ENCODE measurements at places on chromosomes 4 and X.

DNA sequence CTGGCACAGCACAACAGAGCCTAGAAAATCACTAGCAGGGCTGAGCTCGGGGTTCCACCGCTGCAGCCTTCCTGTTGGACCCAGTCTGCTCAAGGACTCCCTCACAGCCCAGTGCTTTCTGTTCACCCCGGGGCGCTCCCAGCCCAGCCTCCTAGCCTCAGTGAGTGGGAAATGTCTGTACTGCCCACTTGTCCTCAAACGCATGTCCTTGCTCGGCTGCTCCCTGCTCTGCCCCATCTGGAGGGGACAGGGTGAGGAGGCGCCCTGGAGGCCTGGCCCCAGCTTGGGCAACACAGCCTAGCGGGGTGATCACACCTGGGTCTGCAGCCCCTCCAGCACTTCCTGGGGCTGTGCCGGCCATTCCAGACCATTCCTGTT lies 11.9 kb upstream of the CCNQ start:
- DNase-seq = no peak

- no peak for DNase-seq
These were observed 405.2 kb upstream of the CNKSR2 start for GRCh38 chrX:20968996-20969395.

GRCh38 chr4:26260571-26260970 lies 60.2 kb upstream of the RBPJ start:
- DNase-seq = no peak

DNA sequence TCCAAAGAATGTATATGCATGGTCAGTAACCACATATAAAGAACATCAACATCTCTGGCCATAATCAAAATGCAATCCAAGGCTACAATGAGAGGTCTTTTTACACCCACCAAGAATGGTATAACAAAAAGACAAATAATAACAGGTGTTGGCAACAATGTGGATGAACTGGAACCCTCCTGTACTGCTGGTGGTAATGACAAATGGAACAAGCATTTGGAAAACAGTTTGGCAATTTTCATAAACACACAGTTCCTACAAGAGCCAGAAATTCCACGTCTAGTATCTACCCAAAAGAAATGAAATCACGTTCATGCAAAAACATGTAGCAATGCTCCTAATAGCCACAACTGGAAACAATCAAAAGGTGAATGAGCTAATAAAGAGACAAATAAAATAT lies 11.7 kb downstream of the UGT2B4 start:
- DNase-seq = no peak

- DNase-seq = no peak
These were observed 60.5 kb downstream of the TBC1D14 start for GRCh38 chr4:6969826-6970800.

- DNase-seq = no peak
These were observed 58.2 kb upstream of the GPRIN3 start for GRCh38 chr4:89365776-89366175.

DNA sequence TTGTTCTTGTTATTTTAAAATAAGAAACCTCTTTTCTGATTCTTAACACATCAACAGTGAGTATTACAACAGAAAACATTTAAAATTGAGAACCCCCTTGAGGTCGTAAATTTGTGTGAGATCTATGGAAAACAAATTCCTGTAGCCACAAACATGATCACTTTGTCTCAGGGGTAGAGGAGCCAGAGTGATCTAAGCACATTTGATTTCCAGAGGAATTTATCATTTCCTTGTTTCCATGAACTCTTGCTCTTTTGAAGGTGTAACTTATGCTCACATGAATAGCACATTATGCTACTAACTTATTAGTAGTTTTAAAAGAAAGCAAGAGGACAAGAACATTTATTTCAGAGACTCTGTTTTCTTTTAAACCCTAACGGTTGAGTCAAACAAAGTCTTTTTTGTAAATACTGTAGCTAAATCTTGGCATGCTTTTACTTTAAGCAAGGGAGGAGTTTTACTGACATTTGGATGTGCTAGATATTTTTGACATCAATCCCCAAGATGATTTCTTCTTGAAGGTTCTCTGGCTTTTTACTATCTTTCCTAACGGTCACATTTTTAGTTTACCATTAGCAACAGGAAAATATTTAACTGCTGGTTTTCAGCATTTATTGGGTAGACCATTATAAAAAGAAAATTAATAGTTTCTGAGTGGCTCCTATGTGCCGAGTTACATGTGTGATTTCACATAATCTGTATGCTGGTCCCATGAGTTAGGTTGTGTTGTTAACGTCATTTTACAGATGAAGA lies 27.9 kb upstream of the ZCCHC12 start:
- no peak for DNase-seq

DNA sequence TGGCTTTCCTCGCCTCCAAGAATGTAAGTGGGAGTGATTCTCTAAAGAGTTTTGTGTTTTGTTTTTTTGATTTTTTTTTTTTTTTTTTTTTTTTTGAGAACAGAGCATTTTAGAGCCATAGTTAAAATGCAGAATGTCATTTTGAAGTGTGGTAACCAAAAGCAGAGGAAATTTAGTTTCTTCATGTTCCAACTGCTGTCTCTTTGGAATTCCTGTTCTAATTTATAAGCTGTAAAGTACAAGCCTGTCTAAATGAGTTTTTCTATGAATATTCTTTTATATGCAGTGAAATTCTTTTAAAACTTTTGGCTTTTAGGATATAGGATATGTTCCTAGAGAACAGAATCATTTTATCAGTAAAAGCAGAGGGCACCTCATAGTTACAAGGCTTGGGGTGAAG lies 74.2 kb downstream of the KIT start:
- no peak for DNase-seq

GRCh38 chr4:140357868-140358267 lies 15.6 kb upstream of the SCOC start:
- DNase-seq = no peak

- DNase-seq = no peak
These were observed 9.1 kb upstream of the TMPRSS11D start for GRCh38 chr4:67892905-67893304.

DNA sequence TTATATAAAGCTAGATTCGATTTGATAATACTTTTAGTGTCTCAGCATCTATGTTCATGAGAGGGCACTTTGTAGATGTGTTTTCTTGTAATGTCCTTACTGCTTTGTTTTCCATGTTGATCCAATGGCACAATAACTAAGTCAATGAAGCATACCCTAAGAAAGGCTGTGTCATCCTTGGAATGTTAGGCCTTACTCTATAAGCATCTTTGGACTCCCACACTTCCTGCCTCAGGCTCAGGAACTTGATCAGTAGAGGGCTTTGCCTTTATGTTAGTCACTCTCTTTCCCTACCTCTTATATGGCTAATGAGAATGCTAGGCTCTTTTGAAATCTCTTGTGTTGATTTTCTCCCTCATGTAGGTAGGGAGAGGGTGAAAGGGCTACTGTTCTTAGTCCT lies 33.2 kb upstream of the EDA2R start:
- no peak for DNase-seq

GRCh38 chr4:39255871-39256270 lies 73.5 kb downstream of the WDR19 start:
- no peak for DNase-seq

DNA sequence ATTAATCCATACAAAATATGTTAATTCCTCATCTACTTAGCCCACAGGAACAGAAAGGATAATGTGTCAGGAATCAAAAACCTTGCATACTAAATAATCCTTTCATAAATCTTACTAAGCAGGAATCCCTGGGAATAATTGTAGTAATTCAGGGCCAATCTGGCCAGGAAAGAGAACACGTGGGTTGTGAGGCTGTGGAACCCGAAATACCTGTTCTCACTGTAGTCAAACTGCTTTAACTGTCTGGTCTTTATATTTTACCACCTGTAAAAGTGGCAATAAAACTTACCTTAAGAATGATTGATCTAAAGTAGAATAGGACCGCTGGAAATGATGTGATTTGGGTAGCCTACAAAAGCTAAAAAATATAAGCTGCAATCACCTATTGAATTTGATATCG lies 1620.9 kb downstream of the STIM2 start:
- no peak for DNase-seq

DNA sequence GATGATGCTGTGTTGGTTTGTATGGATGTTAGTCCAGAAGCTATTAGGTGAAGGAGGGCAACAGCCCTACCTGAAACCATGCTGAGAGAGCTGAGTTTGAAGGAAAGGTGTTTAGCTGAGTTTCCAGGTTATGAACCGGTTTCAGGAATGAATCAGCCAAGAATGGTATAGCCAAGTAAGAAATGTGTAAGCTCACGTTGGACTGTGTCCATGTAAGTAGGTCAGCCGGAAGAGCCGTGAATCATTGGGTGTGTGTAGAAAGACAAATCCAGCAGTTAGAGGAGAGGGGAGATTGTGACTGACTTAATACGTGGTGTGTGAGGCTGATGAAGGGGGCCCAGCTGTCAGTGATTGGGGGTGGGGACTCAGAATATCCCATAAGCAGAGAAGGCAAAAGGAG lies 77.2 kb upstream of the SPIN4 start:
- no peak for DNase-seq

DNA sequence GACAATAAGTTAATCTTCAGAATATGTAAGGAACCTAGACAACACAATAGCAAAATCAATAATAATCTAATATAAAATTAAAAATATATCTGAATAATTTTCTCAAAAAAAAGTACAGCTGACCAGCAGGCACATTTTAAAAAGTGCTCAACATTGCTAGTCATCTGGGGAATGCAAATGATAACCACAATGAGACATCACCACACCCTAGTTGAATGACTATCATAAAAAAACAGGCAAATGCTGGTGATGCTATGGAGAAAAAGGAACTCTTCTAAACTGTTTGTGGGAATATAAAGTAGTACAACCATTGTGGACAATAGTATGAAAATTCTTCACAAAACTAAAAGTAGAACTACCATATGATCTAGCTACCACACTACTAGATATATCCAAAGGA lies 956.9 kb upstream of the NDST4 start:
- no peak for DNase-seq

GRCh38 chr4:8855818-8856245 lies 15.8 kb downstream of the HMX1 start:
- DNase-seq = no peak

GRCh38 chrX:76253432-76253831 lies 80.6 kb downstream of the PBDC1 start:
- DNase-seq = no peak

GRCh38 chrX:70554523-70554922 lies 109.9 kb downstream of the DLG3 start:
- no peak for DNase-seq

DNA sequence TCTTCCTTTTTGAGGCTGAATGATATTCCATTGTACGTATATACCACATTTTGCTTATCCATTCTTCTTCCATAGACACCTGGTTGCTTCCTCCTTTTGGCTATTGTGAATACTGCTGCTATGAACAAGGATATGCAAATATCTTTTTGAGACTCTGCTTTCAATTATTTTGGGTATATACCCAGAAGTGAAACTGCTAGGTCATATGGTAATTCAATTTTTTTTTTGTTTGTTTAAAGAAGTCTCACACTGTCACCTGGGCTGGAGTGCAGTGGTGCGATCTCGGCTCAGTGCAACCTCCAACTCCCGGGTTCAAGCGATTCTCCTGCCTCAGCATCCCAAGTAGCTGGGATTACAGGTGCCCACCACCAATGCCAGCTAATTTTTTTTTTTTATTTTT lies 75.3 kb downstream of the METTL14 start:
- DNase-seq = no peak

GRCh38 chrX:53538781-53539180 lies 104.6 kb upstream of the HSD17B10 start:
- no peak for DNase-seq

DNA sequence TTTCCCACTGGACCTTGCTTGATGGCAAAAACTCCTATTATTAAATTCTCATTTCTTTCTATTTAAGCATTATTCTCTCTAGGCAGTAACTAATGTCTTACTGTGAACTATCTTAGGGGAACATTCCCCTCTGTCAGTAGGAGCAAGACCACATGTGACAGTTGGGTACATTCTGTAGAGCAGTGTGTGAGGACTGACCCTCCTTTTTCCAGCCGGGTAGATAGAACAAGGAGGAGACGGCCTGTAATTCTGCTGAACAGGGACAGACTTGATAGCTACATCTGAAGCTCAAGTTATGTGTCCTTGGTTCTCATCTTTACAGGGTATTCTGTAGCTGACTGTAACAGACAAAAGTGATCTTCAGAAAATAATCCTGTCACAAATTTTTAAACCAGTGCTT lies 43.3 kb downstream of the FNIP2 start:
- DNase-seq = no peak

DNA sequence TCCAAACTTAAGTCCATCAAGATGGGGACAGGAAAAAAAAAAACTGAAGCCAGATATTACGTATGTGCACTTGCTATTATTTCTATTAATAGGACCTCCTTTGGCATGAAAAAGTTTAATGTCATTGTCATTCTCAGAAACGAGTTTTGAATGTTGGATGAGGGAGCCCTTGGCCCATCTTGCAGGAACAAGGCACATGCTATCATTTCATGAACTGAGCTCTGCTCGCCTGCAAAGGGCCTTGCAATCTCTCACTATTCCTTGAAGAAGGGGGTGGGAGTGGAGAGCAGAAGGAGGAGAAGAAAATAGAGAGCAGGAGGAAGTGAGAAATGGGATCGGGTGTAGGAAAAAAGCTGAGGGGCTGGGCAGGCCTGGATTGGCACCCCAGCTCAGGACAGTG lies 34.3 kb upstream of the SPATA4 start:
- DNase-seq = no peak

DNA sequence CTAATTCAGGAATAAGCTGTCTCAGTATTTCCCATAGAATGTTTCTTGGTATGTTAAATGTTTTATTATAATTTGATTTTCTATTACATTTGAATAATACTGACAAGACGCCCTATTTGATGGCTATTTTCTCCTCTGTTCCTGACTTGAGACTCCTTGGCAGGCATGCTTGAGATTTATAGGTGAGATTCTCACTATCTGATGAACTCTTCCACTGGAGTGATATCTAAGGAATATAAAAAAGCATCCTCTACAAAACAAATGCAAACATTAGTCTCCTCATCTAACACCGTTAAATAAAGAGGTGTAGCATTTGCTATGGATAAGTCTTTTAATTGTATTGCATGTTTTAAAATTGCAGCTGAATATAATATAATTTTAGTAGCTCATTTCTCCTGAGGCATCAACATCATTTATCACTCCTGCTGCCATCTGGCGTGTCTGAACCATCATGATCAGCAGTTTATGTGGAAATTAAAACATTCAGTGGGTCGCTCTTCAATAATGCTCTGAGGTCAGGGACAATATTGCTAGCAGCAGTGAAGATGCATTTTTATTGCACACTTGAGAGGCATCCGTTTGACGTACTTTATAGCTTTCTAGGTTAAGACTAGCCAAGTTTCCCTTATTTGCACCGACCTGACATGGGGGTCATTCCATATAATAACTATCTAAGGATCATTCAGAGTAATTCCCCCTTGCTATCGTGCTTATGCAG lies 210.4 kb upstream of the GALNTL6 start:
- no peak for DNase-seq

DNA sequence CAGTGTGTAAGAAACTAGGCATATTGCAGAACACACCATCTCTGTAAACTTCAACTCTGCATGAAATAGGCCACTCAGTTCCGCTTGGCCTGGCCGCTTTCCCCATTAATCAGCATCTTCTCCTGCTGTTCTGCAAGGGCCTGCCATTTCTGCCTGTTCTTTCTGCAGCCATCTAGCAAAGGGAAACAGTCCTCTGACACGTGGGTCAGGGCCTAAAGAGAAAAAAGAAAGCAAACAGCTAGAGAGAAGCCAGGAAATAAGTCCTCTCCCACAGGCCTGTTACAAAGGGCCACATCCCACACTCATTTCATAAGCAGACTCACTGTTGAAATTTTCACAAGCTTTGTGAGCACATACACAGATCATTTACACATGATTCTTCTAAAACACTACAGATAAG lies 130.1 kb downstream of the PDE5A start:
- DNase-seq = no peak

- no peak for DNase-seq
These were observed 249.4 kb downstream of the ARHGAP10 start for GRCh38 chr4:147981305-147981704.

GRCh38 chr4:112002248-112002661 lies 143.0 kb upstream of the FAM241A start:
- DNase-seq = no peak
